A549 treated with CpdA at 1 μM for 4 hours (cell line): ENCODE measurements at places on chromosomes 6 and 20. TPM values are rescaled to one million over a fixed set of nuclear protein-coding genes. Genes with fewer than 3 reads are reported as not detected.

SCRT2 gene
- total RNA-seq = not detected in 5 replicates

REM1 gene
- 0.09 to 0.13 TPM (median 0.10 TPM) in 3 of 5 replicates, not detected in the others for total RNA-seq

TBCC gene
- total RNA-seq = 15.7 to 16.7 TPM (median 16.5 TPM) in 5 replicates

GPR6 gene
- total RNA-seq = not detected in 5 replicates

COL11A2 gene
- total RNA-seq = 0.76 to 1.2 TPM (median 0.82 TPM) in 5 replicates

DEFB114 gene
- not detected in 5 replicates for total RNA-seq

MUC21 gene
- total RNA-seq = not detected in 5 replicates

FILIP1 gene
- 0.20 to 0.48 TPM (median 0.32 TPM) in 5 replicates for total RNA-seq

SIRPD gene
- total RNA-seq = not detected in 5 replicates

CNKSR3 gene
- 4.9 to 5.9 TPM (median 5.4 TPM) in 5 replicates for total RNA-seq

SALL4 gene
- total RNA-seq = 1.3 to 2.3 TPM (median 1.8 TPM) in 5 replicates

WFDC9 gene
- total RNA-seq = not detected in 5 replicates

MYLK4 gene
- 0.10 to 0.15 TPM (median 0.12 TPM) in 5 replicates for total RNA-seq

TXLNB gene
- total RNA-seq = not detected in 5 replicates

BPI gene
- total RNA-seq = not detected in 5 replicates

OR2J2 gene
- not detected in 5 replicates for total RNA-seq
